ENCODE measurements at places on chromosomes 12 and 14. TPM values are rescaled to one million over a fixed set of nuclear protein-coding genes. Genes with fewer than 3 reads are reported as not detected.
A peak's percentile ranks its signal among the peaks of the same experiment; 100 is the strongest.

DNA sequence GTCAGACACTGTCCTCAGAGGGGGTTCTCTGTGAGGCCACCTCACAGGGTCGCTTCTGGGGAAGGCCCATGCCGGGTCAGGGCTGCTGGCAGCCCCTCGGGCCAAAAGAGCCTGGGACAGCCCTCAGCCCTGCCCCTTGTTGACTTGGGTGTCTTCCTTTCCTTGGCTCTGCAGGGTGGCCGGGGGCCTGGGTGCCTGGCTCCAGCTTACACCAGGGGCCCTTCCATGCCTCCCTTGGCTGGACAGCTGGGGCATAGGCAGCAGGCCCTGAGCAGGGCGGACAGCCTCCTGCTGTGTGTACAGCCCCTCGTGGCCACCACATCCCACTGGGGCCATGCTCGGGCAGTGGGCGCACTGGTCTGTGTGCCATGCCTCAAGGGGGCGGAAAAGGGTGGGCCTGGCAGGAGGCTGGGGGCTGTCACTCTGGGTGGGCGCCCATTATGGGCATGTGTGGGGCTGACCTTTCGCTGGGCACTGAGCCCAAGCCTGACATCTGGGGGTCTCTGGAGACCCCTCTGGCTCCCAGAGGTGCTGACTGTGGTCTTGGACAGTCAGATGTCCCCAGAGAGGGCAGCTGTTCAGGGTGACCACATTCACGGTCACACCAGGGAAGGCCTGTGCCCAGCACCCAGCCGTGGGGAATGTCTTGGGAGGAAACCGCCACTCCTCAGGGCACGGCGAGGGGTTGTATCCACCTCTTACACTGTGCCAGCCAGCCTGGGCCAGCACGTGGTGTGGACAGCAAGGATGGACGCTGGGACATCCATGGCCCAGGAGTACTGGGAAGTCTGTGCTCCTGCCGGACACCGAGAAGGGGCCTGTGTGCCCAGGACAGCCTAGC, 313.3 kb downstream of the TMEM121 start:
- no peak for DNase-seq

The ESRRB gene
- 1.4 TPM for total RNA-seq

GRCh38 chr12:2944401-2945047, 14.7 kb upstream of the TEAD4 start:
- DNase-seq: peak; percentile 90

DNA sequence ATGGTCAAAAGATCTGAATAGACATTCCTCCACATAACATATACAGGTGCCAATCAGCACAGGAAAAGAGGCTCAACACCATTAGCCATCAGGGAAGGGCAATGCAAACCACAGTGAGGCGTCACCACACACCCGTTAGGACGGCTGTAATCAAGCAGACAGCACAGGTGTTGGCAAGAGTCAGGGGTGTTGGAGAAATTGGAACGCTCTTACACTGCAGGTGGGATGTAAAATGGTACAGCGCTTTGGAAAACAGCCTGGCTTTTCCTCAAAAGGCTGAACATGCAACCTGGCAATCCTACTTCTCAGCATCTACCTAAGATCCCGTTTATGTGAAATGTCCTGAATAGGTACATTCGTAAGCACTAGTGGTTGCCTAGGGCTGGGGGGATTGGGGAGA, 21.5 kb upstream of the MMP17 start:
- no peak for DNase-seq

DNA sequence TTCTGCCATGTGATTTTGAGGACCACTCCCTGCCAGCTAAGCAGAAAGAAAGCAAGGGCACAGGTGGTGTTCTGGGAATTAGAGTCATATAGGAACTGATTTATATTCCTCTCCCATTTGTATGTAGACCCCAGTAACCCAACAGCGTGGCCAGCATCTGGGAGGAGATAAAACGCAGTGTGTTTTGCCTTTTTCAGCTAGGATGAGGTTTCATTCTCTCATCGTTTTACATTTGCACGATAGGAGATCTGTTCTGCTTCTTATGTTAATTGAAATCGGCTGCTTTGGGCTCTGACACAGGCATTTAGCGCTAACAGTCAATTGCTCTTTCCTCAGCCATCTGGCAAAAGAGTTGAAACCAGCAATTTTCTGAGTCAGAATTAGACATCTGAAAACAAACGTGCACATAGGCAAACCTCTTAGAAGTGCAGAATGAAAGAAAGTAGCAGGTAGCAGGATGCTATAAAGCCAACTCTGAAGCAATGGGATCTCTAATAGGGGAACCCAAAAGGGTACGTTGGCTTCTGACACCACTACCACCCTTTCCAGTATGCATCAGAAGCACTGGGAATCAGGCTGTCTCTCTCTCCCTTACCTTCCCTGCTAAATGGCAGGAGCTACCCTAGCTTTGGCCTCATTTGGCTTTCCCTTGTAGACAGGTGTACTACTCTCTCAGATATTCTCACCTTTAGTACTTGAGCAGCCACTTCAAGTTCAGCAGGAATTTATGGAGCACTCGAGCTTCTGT, 219.1 kb downstream of the PHLDA1 start:
- no peak for DNase-seq

Data from WTC11 (cell line).